NCI-H460 (cell line): ENCODE measurements at places on chromosomes 6 and 20. TPM values are rescaled to one million over a fixed set of nuclear protein-coding genes. Genes with fewer than 3 reads are reported as not detected.

GRCh38 chr20:51487565-51488268 is 54.8 kb downstream of the NFATC2 start:
- peak; percentile 62 for DNase-seq

DNA sequence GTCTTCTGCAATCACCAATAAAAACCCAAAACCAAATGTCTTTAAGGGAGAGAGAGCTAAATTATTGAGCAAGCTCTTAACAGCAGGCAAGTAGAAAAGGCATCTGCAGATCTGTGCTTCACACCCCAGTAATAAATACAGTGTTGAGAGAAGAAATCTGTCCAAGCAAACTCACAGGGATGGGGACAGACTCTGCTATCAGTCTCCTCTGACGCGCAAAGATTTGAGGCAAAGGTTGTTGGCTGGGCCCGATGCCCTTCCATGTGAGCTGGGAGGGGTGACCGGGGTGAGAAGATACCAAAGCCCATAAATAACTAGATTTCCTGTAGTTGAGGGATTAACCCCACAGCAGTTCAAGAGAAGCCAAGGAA is 315.2 kb upstream of the SOX4 start:
- no peak for DNase-seq

- no peak for DNase-seq
Observed at GRCh38 chr6:25603251-25603650, 48.8 kb upstream of the SCGN start.

- no peak for DNase-seq
Observed at GRCh38 chr6:137160763-137161162, 12.7 kb downstream of the IL22RA2 start.

DNA sequence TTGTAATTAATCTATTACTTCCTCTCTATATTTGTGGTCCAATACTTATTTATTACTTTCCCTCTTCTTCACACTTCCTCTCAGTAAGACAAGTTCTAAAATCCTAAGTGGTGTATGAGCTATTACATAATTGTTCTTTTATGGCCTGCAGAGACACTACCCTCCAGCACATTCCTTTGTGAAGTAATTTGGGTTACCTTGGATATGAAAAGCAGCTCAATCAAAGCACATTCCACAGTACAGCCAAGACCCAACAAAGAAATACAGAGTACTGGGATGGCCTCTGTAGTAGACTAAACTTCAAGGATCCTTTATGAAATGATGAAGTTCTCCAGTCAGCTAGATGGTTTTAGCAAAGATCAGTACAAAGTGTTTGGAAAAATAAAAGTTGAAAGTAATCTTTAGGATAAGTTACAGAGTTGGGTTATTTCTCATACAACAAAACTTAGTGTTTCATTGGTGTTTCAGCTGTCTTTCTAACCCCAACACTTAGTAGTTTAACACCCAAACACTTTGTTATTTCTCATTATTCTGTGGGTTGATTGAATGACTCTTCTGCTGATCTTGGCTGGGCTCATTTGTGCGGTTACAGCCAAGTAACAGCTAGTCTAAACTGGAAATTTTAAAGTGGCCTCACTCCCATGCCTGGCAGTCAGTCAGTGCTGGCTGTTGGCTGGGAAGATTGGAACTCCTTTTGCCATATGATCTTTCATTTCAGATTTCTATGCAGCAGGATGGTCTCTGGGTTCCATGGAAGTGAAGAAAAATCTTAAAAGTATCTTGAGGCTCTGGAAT is 161.5 kb upstream of the POU3F2 start:
- no peak for DNase-seq

GRCh38 chr6:15462717-15463525 is 199.9 kb downstream of the DTNBP1 start:
- DNase-seq = no peak

DNA sequence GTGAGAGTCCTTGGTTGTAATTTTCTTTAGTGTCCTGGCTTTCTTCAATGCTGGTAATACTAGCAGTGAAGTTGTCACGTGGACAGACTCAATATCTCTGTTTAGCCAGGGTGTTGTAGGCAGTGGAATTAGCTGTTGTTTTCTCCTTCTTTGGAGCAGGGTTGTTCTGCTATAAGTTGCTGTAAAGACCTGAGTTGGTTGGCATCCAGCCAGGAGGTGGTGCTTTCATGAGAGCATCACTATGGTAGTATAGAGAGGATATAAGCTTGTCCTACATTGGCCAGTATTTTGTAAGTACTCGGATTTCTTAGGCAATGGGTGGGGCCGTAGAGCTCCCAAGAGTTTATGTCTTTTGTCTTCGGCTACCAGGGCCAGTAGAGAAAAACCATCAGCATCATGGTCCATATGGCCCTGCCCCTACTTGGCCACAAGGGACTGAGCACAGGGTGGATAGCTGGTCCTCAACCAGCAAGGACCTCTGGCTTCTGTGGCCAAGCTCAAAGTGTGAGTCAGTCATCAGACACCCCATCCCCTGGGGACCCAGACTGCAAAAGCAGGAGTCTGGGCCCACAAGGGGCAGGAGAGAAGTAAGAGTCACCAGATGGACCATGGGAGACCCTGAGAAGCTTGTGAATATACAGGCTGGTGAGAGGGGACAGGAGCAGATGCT is 127.9 kb upstream of the NXT1 start:
- DNase-seq = no peak

DNA sequence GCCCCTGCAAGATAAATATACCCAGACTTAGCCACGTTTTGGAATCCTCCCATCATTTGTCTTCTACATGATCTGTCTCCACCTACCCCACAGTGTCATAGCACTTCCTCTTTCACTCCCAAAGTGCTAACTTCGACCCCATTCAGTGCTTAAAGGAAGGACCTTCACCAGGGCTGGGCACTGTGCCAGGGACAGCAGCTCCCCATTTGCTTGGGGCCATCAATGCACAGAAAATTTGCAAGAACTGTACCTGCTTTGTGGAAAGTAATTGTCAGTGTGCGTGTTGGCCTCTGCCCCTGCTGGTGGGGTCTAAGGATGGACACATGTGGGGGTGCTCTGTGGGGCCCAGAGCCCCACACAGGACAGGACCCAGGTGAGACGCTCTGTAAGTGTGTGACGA is 5.2 kb upstream of the BPIFA2 start:
- DNase-seq = no peak

DNA sequence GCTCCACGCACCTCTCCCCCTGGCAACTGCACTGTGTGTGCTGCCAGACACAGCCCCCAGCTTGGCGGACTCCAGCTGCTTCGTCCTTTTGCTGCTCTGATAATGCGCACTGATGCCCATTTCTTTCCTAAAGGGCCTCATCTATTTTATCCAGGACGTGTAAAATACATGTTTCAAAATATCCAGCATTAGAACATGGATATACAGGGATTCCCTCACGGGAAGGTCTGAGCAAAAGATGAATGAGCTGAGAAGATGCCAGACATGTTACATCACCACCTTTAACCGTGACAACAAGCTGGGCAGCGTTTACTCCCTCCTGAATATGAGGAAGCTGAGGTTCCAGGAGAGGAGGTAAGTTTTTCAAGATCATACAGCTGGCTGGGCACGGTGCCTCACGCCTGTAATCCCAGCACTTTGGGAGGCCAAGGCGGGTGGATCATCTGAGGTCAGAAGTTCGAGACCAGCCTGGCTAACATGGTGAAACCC is 32.8 kb downstream of the TNXB start:
- no peak for DNase-seq

GRCh38 chr6:160156842-160157241 is 35.2 kb downstream of the SLC22A1 start:
- no peak for DNase-seq

DNA sequence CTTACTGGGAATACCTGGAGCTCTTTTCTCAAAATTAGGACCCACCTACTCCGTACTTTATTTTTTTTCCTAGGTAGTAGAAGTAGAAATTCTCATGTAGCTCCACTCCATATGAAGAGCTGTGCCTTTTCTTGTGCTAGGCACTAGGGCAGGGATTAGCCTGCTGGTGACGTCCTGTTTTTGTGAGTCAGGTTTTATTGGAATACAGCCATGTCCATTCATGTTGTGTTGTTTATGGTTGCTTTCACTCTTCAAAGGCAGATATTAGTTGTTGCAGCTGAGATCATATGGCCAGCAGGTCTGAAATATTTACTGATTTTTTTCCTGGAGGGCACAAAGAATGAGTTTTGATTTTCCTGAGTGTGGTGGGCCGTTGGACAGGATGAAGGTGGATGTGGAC is 20.5 kb downstream of the XRN2 start:
- DNase-seq = peak; percentile 21

GRCh38 chr6:53066874-53067706 is 1.9 kb downstream of the FBXO9 start:
- no peak for DNase-seq

- DNase-seq = no peak
Observed at GRCh38 chr20:9323622-9324021, 190.8 kb upstream of the LAMP5 start.

DNA sequence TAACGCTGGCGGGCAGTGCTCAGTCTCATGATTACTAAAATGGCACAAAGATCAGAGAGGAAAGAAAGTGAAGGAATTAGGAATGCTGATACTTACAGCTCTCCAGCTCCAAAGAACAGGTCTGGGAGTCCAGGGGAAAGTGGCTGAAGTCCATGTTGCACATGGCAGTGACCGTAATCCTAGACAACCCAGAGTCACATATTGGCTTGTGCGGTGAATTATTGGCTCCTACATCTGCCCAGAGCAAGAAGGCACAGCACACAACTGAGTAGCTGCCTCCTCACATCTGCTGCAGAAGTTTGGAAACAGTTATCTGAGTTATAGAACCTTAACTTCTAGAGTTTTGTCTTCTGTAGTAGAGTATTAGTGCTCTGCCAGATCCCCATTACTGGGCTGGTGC is 47.2 kb downstream of the GABRR2 start:
- no peak for DNase-seq

DNA sequence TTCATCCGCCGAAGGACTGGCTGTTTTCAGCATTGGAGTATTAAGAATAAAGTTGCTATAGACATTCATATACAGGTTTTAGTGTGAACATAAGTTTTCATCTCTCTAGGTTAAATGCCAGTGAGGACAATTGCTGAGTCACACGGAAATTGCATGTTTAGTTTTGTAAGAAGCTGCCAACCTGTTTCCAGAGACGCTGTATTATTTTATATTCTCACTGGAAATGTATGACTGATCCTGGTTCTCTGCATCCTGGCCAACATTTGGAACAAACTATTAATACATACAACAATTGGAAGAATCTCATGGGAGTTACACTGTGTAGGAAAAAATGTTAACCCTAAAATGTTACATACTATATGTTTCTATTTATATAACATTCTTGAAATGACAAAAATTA is 16.7 kb upstream of the TGM6 start:
- peak; percentile 61 for DNase-seq

GRCh38 chr6:22043284-22043962 is 253.4 kb downstream of the PRL start:
- DNase-seq = no peak

DNA sequence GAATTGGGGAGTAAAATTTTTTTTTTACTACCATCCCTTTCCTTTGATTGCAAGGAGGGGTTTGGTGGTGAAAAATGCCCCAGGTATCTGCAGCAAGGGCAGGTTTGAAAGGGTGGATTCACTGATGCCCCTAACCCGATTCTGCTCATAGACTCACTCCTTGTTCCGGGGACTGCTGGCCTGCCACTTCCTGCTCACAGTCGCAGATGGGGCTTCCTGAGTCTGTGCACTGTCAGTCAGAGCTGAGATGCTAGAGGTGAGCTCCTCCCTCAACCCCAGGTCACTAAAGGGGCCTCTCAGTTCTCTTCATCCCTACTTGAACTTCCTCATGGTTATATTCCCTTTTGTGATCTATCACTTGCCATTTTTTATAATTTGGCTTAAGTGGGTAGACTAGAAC is 357.9 kb downstream of the FARS2 start:
- no peak for DNase-seq

GRCh38 chr6:143857651-143858050 is 6.6 kb upstream of the ZC2HC1B start:
- DNase-seq = no peak

GRCh38 chr6:35054106-35054742 is 86.9 kb downstream of the TCP11 start:
- DNase-seq = no peak

- no peak for DNase-seq
Observed at GRCh38 chr6:7532821-7533220, 8.7 kb upstream of the DSP start.

DNA sequence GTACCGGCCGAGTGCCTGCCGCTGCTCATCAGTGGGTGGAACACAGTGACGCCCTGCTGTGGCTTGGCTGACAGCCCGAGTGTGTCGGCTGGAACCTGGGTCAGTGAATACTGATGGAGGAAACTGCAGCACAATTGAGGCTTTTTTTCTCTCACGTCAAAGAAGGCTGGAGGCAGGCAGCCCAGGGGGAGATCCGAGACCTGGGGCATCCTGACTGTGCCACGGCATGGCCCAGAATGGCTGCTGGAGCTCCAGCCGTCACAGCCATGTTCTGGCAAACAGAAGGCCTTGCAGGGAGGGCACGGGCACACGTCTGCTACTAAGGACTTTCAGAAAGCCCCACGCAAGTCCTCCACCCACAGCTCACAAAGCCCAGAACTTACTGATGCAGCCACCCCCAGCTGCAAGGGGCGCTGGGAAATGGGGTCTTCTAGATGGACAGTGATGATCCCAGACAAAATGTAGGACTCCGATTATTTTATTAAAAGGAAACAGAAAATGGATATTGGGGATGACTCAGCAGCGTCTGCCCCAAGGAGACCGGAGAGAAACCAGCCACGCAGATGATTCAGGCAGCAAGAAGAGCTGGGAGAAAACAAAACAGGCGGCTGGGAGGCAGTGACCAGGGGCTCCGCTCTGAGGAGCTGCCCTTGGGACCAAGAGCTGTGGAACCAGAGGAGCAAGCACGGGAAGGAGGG is 140.0 kb downstream of the TAF4 start:
- no peak for DNase-seq

GRCh38 chr6:17839513-17840223 is 132.9 kb upstream of the NUP153 start:
- DNase-seq = no peak

- DNase-seq = no peak
Observed at GRCh38 chr20:58160451-58161061, 67.9 kb downstream of the ANKRD60 start.

- no peak for DNase-seq
Observed at GRCh38 chr6:116528780-116529179, 16.7 kb downstream of the TRAPPC3L start.

DNA sequence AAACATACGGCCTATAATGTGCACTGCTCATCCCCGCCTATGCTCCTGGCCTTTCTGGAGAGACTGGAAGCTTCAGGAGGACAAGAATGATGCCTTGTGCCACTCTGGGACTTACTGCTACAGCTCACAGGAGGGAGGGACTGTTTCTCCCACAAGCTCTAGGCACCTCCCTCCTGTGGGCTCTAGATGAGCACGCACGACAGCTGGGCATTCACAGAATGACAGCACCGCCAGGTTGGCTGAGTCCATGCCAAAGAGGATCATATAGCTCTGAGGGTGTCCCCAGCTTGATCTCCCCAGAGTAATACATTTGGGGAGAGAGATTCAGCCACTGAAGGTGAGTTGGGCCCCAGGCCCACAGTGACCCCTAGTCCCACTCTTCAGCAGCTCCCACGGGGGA is 10.1 kb upstream of the PGC start:
- DNase-seq = no peak

TMC2 gene
- total RNA-seq = not detected in 2 replicates

GHRH gene
- not detected in 2 replicates for total RNA-seq

ALDH5A1 gene
- total RNA-seq = 4.5 and 4.6 TPM in 2 replicates

CTCFL gene
- not detected in 2 replicates for total RNA-seq

SLC52A3 gene
- 0.02 TPM in 1 of 2 replicates, not detected in the other for total RNA-seq

FKBP1C gene
- total RNA-seq = 0.43 and 0.47 TPM in 2 replicates

SLC22A7 gene
- not detected in 2 replicates for total RNA-seq

FNDC11 gene
- total RNA-seq = 0.05 TPM in 1 of 2 replicates, not detected in the other

LY6G6D gene
- not detected in 2 replicates for total RNA-seq

FOXC1 gene
- 94.3 and 111 TPM in 2 replicates for total RNA-seq

SDC4 gene
- total RNA-seq = 12.7 and 14.7 TPM in 2 replicates

GRM1 gene
- not detected in 2 replicates for total RNA-seq

E2F1 gene
- total RNA-seq = 7.9 and 10.8 TPM in 2 replicates

MYLK4 gene
- total RNA-seq = 0.09 and 0.27 TPM in 2 replicates

PNLDC1 gene
- not detected in 2 replicates for total RNA-seq
